ENCODE measurements at places on chromosomes 16 and 17. TPM values are rescaled to one million over a fixed set of nuclear protein-coding genes. Genes with fewer than 3 reads are reported as not detected.

Gene SHISA6
- polyA plus RNA-seq: not detected

Gene CBFB
- 28.4 TPM for polyA plus RNA-seq

Gene AANAT
- not detected for polyA plus RNA-seq

Gene GRAP
- polyA plus RNA-seq: 0.06 TPM

Gene PTRH2
- 42.4 TPM for polyA plus RNA-seq

Gene NHLRC4
- polyA plus RNA-seq: 0.31 TPM

Gene VWA3A
- polyA plus RNA-seq: 0.02 TPM

Gene LLGL2
- 1.6 TPM for polyA plus RNA-seq

Gene C17orf78
- not detected for polyA plus RNA-seq

Gene VAMP2
- 22.8 TPM for polyA plus RNA-seq

Gene NME1
- polyA plus RNA-seq: 178 TPM

Gene RUNDC3A
- 0.31 TPM for polyA plus RNA-seq

Gene TNFSF13
- 2.0 TPM for polyA plus RNA-seq

Gene SLC16A5
- 18.3 TPM for polyA plus RNA-seq

Gene RPRML
- not detected for polyA plus RNA-seq

Gene SEZ6L2
- polyA plus RNA-seq: 19.3 TPM

Gene CCDC154
- 0.04 TPM for polyA plus RNA-seq

Gene CIBAR2
- polyA plus RNA-seq: not detected

Gene EXOC3L1
- not detected for polyA plus RNA-seq

Gene ACE
- polyA plus RNA-seq: 1.9 TPM

Gene ZP2
- not detected for polyA plus RNA-seq

Gene SLC52A1
- 0.23 TPM for polyA plus RNA-seq

Gene CEMP1
- not detected for polyA plus RNA-seq

Gene KCNJ18
- polyA plus RNA-seq: not detected

Gene CCL22
- polyA plus RNA-seq: not detected

Gene NPW
- polyA plus RNA-seq: 0.26 TPM

Gene MVD
- 9.6 TPM for polyA plus RNA-seq

Gene CLEC19A
- polyA plus RNA-seq: not detected

Gene SPN
- polyA plus RNA-seq: 0.04 TPM

Gene ERN2
- 0.23 TPM for polyA plus RNA-seq

Gene MAPT
- 0.16 TPM for polyA plus RNA-seq

Gene TPSB2
- polyA plus RNA-seq: not detected

Gene TOB1
- 16.1 TPM for polyA plus RNA-seq

Gene VAT1L
- polyA plus RNA-seq: 6.5 TPM

Gene IGFALS
- polyA plus RNA-seq: not detected

Gene CTRB1
- not detected for polyA plus RNA-seq

Gene PERCC1
- polyA plus RNA-seq: not detected

Gene PPL
- 0.54 TPM for polyA plus RNA-seq

Gene CD300A
- not detected for polyA plus RNA-seq

Gene ATP2A1
- 0.38 TPM for polyA plus RNA-seq
